ENCODE measurements at places on chromosomes 1 and 21. TPM values are rescaled to one million over a fixed set of nuclear protein-coding genes. Genes with fewer than 3 reads are reported as not detected.

MRAP gene
- not detected for polyA plus RNA-seq

TBX19 gene
- 1.0 TPM for polyA plus RNA-seq

PALMD gene
- 0.37 TPM for polyA plus RNA-seq

PLCH2 gene
- 0.06 TPM for polyA plus RNA-seq

NTMT2 gene
- not detected for polyA plus RNA-seq

WRAP73 gene
- polyA plus RNA-seq: 16.7 TPM

PCSK9 gene
- 0.17 TPM for polyA plus RNA-seq

PKNOX1 gene
- polyA plus RNA-seq: 57.4 TPM

MPC2 gene
- polyA plus RNA-seq: 70.0 TPM

HPCAL4 gene
- polyA plus RNA-seq: not detected

LAMC2 gene
- 1.6 TPM for polyA plus RNA-seq

CLIC6 gene
- polyA plus RNA-seq: not detected

LHX4 gene
- 0.10 TPM for polyA plus RNA-seq

WNT3A gene
- not detected for polyA plus RNA-seq

PRR9 gene
- not detected for polyA plus RNA-seq

NCAM2 gene
- polyA plus RNA-seq: 7.7 TPM

TMEM51 gene
- polyA plus RNA-seq: 25.5 TPM

AIM2 gene
- not detected for polyA plus RNA-seq

CRP gene
- polyA plus RNA-seq: not detected

SIM2 gene
- 0.46 TPM for polyA plus RNA-seq

IVL gene
- not detected for polyA plus RNA-seq

C1orf105 gene
- not detected for polyA plus RNA-seq

MXRA8 gene
- polyA plus RNA-seq: 275 TPM

GBP7 gene
- polyA plus RNA-seq: not detected

ORC1 gene
- 2.3 TPM for polyA plus RNA-seq

EXTL1 gene
- polyA plus RNA-seq: 1.3 TPM

ICOSLG gene
- polyA plus RNA-seq: not detected

BRDT gene
- not detected for polyA plus RNA-seq

KPRP gene
- not detected for polyA plus RNA-seq

VAMP3 gene
- 154 TPM for polyA plus RNA-seq

GBP3 gene
- 94.1 TPM for polyA plus RNA-seq

MTF1 gene
- polyA plus RNA-seq: 8.6 TPM

SEMA6C gene
- polyA plus RNA-seq: 1.3 TPM
